ENCODE measurements at places on chromosomes 2 and 18.
A peak's percentile ranks its signal among the peaks of the same experiment; 100 is the strongest.

- DNase-seq, result peak; percentile 71
These were observed 82.8 kb upstream of the SEC11C start for GRCh38 chr18:59056706-59057492.

- no peak for DNase-seq
These were observed 179.7 kb downstream of the MREG start for GRCh38 chr2:215833531-215834162.

DNA sequence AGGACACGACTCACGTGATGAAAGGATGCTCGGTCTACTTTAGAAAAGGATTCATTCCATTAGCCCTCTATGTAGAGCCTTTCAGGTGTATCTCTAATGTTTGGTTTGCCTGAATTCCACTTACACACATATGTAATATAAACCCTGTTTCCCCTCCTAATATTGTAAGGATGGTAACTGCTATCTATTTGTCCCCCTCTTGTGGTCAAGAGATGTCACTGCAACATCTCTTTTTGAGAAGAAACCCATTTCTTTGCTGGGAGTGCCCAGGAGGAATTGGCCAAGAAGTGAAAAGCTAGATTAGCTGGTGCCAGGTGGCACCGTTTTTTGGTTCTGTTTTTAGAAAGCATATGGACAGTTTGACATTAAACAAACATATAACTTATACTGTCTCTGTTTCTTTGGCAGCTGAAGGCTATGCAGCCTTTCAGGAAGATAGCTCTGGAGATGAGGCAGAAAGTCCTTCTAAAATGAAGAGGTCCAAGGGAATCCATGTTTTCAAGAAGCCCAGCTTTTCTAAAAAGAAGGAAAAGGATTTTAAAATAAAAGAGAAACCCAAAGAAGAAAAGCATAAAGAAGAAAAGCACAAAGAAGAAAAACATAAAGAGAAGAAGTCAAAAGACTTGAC lies 41.2 kb downstream of the RALBP1 start:
- no peak for DNase-seq

GRCh38 chr2:85053802-85054201 lies 79.4 kb upstream of the TCF7L1 start:
- no peak for DNase-seq

- DNase-seq, result no peak
These were observed 28.0 kb upstream of the PPP1R1C start for GRCh38 chr2:181957668-181958067.

DNA sequence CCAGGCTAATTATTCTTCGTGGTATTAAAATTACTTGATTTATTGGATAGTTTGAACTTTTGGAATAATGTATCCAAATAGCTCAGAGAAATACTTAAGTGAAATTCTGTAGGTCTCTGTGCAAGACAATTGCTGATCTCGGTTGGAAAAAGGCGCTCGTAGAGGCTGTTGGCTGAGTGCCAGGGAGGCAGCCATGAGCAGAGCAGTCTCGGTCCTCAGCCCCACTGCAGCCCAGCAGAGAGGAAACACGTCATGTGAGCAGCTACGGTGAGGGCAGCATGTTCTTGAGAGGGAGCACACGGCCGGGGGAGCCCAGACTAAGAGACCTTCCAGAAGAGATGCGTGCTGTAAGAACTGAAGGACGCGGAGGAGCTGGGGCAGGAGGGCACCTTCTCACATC lies 42.5 kb downstream of the DCDC2C start:
- DNase-seq, result peak; percentile 25

DNA sequence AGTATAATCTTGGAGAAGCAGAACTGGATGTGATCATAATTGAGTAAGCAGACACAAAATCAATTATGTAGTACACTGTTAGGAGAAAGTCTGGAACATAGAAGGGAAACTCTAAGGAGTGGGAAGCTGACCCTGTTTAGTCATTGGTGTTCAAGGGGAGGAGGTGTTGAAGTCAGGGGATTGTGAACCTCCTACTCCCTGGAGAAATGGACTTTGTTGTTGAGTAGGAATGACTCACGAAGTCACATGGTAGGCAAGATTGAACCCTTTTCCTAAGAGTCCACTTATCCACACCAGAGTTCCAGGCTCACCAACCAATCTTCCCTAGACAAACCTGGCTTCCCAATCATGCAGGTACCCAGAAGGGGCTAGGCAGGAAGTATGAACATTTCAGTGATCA lies 81.0 kb upstream of the BCL11A start:
- no peak for DNase-seq

DNA sequence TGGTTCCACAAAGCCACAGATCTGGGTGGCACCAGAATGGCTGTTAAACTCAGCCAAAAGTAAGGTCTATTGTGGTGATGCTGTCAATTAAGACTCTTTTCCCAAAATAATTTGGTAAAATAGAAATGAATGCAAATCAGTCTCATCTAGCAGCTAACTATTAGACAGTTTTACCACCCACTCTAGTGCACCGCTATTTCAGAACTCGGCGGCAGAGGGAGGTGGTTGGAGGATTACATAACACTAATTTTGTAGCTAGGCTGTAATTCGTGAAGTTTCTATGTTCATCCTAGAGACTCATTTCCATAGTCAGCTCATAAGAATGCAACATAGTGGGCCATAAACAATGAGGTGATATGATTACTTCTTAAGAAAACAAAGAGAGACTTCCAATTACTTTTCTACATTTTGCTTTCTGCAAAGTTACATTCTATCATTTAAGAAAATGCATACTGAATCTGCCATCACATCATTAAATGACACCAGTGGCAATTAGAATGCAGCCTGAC lies 413.8 kb downstream of the FBXO15 start:
- DNase-seq, result no peak

DNA sequence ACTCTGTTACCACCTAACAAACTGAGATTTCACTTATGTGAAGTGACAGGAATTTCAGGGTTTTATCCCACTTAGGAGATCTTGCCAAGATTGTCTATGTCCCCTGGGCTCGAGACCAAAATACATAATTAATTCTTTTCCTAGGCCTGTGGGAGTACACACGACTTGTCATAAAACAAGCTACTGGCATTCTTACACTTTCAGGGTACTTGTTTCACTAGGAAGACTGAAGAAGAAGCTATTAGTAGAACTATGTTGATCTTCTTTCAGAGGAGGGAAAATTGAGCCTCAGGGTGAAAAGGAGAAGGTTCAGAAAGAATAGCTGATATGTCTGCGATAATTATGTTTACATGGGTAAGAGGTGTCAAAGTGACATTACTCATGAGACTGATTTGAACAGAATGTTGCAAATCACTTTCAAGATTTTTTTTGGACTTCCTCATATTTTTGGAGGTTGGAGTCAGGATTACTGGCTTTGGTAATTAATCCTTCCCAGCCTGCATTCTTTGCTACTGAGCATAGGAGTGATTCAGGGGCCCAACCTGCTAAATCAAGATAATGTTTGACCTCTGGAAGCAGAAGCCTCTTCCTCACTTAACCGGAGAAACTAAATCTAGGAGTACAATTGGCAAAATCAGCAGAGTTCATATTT lies 240.0 kb upstream of the NT5C1B start:
- no peak for DNase-seq

GRCh38 chr2:86673986-86674670 lies 46.0 kb upstream of the RMND5A start:
- no peak for DNase-seq

DNA sequence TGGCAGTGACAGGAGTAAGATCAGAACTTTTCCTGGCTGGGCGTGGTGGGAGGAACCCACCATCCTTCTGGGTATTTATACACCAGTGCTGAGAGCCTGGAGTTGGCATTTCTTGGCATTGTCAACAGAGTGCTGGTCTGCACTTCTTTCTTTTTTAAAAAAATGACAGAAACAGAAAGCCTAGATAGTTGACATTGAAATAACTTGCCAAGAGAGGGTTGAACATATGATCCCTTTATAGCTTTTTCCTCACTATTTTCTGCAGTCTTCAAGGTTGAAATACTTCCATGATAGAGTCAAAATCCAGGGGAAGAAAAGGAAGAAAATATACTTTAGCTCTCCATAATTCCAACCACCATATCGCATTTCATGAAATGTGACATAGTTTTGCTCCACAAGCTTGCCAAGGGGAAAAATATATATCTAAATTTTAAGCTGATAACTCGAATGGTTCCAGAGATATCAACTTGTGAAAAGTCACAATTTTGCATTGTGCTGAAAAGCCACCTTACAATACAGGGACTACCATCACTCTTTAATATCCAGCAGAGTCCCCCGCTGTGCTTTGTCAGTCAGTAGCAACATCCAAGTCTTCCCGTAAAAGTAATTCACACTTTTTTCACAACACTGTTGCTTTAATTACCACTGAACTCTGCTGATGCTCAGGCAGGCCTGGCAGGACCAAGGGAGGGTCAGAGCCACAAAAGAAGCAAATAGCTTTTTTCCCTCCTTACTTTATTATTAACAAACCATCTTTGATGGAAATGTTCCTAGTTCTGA lies 764.9 kb upstream of the FANCL start:
- no peak for DNase-seq

- no peak for DNase-seq
These were observed 16.4 kb upstream of the MSH2 start for GRCh38 chr2:47386551-47386950.

DNA sequence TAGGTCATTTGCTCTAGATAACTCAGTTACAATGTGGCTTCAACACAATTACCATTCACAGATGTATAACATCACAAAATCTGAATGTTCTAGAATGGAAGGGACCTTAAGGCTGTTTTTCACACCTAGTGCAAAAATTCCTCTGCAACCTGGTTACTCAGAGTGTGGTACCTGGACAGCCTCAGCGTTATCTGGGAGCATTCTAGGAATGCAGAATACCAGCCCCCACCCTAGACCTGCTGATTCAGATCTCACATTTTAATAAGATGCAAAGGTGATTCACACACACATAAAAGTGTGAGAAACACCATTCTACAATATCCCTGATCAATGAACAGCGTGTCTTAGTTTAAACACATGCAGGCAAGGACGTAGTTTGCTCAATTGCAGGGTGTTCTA lies 233.1 kb downstream of the TDRD15 start:
- no peak for DNase-seq

DNA sequence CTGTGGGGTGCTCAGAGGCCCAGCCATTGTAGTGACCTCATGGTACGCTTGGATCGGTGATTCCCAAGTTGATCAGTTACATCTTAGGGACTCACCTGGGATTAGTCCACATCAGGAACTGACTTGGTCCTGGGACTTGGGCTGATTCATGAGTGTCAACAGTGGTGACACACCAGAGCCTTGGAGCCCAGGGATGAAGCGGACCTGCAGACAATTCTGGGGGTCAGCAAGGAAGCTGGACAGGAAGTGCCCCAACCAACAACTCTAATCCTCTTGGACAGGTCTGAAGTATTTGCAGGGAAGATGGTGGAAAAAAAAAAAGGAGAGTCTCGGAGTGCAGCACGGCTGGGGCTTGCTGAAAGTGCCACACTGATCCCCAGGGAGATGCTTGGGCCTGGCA lies 288.6 kb downstream of the PHLPP1 start:
- no peak for DNase-seq

GRCh38 chr2:223576873-223577272 lies 25.3 kb downstream of the SCG2 start:
- DNase-seq, result no peak

GRCh38 chr18:39959839-39960238 lies 1995.2 kb upstream of the PIK3C3 start:
- no peak for DNase-seq

GRCh38 chr2:210752532-210752931 lies 196.1 kb downstream of the CPS1 start:
- DNase-seq, result no peak

GRCh38 chr18:11002796-11003195 lies 146.6 kb downstream of the PIEZO2 start:
- DNase-seq, result no peak

GRCh38 chr18:48850822-48851598 lies 99.8 kb downstream of the SMAD7 start:
- DNase-seq, result no peak

DNA sequence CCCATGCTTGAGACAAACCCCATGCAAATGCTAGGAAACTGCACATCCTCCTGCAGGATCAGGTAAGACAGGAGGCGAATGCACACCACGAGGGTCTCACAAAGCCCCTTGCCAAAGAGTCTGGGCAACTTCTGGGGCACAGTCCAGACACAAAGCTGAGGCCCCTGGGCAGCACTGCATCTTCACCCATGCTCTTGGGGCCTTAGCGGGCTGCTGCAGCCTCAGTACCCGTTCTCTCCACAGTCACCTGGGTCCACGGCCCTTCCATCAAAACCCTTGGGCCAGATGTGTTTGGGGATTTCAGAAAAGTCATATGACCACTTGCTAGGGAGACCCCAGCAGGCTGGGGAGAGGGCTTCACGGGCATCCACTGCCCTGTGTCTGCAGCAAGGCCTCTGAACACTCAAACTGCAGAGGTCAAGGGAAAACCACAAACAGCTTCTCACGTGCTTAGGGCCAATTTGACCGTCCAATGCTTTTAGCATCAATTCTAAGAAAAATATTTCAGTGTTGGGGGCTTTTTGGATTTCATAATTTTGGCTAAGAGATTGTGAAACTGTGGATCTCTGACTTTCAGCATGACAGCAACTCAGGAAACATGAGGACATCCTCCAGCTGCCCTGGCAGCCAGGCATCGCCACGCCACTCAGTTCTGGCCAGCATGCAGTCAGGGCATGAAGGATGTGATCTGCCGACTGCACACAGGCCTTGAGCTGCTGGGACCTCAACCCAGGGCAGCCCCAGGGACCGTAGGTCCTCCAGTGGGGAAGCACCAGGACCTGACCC lies 20.0 kb downstream of the PASK start:
- DNase-seq, result no peak

DNA sequence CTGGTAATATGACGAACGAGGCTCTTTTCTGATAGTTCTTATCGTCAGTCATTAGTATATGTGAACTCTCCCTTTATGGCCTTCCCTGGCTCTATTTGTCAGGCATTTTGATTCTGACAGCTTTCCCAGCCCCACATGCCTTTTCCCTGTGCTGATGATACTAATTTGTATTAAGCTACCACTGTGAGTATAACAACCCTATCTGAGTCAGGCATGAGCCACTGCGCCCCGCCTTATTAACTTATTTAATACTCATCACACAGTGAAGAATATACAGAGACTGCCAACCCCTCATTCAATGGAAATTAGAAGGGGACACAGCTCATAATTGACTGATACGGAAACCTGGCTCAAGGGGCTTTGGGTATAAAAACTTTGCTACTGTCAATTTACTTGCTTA lies 140.0 kb downstream of the NETO1 start:
- no peak for DNase-seq

Data from spinal cord (tissue), 10 donors.